Psoas muscle (tissue), 8 donors: ENCODE measurements at places on chromosomes 1 and 21.

DNA sequence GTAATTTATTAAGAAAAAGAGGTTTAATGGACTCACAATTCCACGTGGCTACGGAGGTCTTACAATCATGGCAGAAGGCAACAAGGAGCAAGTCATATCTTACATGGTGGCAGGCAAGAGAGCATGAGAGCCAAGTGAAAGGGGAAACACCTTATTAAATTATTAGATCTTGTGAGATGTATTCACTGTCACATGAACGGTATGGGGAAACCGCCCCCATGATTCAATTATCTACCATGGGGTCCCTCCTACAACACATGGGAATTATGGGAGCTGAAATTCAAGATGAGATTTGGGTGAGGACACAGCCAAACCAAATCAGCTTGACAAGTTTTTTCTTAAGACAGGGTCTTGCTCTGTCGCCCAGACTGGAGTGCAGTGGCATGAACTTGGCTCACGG is 14.3 kb downstream of the DAP3 start:
- DNase-seq = no peak

GRCh38 chr1:110055493-110056284 is 14.8 kb downstream of the ALX3 start:
- peak; percentile 0 for DNase-seq

- DNase-seq = no peak
Observed at GRCh38 chr1:230399321-230400006, 26.7 kb downstream of the PGBD5 start.

DNA sequence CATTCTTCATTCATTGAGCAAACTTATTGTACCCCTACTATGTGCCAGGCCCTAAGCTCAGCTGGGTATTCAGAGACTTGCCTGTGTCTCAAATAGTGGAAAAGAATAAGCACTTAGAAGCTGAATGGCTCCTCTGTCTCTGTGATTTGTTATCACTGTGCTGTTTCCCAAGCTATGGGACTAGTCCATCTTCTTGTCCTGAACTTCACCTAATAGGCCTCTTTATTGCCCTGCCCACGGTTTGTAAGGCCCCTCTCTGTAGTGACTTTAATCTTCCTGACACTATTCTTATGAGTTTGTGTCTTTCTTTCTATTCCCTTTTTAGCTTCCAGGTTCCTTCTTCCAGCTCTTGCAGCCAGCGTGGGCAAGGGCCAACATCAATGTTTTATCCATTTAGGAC is 85.4 kb upstream of the LPGAT1 start:
- no peak for DNase-seq

- DNase-seq = no peak
Observed at GRCh38 chr1:51463561-51463960, 55.5 kb downstream of the EPS15 start.
